ENCODE measurements at places on chromosomes 5 and 9.
A peak's percentile ranks its signal among the peaks of the same experiment; 100 is the strongest.

DNA sequence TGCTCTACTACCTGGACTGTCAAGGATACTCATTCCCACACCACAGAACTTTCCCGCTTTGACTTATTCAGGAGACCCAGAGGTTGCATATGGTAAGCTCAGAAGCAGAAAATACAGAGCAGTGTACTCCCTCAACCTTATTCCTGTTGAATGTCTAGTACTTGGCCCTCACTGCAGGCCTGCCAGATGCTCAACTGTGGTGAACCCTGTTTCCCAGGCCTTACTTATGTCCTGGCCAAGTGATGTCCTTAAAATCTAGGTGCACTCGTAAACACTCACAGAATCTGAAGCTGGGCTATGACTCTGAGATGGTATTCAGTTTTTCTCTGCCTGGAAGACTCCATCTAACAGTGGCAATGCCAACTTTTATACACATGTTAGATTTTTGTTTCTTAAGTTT lies 21.0 kb downstream of the DIAPH1 start:
- DNase-seq = no peak

DNA sequence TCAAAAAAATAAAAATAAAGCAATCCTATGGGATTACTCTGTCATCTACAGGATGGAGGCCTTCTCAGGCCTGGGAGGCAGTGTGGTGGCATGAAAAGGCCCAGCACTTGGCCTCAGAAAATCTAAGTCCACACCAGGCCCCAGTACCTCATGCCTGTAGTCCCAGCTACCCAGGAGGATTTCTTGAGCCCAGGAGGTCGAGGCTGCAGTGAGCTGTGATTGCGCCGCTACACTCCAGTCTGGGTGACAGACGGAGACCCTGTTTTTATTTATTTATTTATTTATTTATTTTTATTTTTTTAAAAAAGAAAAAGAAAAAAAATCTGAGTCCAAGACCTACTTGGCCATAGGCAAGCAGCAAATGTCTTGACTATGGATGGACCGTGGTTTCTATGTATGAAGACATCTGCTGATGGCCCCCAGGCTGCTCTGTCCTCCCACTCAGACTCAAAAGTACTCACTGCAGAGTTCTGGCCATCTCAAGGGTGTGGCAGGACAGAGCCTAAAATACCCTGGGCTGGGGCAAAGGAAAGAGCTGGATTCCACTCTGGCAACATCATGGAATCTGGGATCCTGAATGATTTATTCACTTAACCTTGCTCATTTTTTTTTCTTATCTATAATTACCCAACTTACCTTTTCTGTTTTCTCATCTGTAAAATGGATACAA lies 55.0 kb downstream of the ARHGEF37 start:
- DNase-seq = no peak

- DNase-seq = no peak
Measured at GRCh38 chr5:136420168-136420898, 55.0 kb upstream of the TRPC7 start.

DNA sequence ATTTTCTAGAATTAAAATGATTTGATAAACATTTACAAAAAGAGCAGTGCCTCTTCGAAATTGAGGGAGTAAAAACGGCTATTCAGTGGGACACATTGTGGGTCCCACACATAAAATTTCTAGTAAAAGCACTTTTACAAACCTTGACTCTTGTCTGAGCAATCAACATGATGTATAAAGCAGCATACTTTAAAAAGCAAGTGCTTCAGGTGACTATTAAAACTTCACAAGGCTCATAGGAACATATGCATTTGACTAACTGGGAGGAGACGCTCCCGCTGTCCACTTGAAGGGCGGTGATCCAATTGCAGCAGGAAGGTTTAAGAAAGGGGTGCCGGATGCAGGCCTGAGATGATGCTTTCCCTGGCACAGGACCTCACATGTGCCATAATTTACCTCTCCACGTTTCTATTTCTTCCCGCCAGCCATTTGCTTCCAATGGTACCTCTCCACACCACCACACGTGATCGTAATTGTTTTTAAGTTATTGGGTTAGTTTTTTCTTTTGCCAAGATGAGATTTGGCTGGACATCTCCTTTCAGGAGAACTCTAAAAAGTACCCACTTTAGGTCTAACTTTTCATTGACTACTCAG lies 1.8 kb downstream of the MCTP1 start:
- DNase-seq = no peak

DNA sequence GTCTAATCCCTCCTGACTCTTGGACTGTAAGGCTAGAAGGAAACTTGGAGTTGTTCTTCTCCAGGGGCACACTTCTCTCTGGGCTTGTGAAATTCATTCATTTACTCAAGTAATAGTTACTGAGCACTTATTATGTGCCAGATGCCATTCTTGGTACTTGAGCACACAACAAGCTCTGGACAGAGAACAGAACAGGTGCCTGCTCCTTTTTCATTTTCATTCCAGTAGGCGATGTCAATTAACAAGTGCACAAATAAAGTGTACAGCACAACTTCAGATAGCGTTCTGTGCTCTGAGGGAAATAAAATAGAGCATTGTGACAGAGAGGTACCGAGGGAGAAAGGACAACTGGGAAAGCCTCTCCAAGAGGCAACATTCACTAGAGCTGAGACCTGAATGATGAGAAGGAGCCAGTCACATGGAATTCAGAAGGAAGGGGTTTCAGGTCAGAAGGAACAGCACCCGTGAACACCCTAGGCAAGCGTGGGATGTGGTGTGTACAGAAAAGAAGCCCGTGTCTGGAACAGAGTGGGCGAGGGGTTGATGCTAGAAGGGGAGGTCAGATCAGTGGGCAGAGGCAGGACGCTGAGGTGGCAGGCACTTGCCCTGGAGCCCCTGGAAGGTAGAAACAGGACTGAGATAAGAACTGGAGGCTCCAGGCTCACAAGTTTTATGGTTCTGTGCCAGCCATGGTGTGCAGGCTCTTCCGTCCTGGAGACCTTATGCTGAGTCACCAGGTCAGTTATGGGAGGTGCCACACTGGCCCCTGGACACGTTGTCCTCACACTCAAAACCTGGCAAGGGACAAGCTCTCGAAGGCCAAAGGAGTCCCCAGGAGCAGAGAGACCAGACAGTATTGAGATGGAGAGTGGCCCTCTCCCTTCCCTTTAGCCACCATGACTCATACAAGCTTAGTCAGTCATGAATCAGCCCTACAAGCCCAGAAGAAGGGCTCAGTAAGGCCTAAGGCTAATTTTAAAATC lies 7.2 kb upstream of the ABLIM3 start:
- DNase-seq = no peak

DNA sequence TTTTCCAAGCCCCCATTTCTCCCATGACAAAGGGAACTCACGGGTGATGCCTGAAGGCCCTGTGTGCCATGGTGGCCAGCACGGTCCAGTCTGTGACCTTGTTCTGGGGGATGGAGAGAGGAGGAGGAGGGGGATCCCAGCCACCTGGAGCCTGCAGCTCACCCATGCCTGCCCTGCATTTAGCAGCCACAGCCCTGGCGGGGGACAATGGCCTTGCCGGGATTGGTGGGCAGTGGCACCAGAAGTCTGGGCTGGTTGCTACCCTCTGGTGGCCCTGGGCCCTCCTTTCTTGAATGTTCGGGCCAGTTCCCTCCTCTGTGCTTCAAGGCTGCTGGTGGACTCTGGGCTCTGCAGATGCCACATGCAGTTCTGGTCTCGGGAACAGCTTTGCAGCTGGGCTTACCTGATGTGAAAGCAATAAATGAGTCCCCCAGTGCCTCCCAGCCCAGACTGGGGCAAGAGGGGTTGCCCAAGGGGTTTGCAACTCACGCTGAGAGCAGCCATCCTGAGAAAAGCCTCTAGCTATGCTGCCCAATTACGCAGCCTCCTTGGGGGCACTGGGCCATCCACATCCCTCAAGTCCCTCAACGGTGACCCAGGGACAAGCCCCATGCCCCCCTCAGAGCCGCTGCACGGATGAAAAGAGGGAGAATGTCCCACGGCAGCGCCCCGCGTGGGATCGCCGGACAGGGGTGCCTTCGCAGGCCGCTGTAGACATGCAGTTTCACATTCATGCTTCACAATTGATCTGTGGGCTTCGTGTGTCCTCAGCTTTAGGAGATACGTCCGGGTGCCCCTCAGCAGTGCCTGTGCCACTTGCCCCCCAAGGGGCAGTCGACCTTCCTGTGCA lies 49.2 kb upstream of the FCN1 start:
- no peak for DNase-seq

DNA sequence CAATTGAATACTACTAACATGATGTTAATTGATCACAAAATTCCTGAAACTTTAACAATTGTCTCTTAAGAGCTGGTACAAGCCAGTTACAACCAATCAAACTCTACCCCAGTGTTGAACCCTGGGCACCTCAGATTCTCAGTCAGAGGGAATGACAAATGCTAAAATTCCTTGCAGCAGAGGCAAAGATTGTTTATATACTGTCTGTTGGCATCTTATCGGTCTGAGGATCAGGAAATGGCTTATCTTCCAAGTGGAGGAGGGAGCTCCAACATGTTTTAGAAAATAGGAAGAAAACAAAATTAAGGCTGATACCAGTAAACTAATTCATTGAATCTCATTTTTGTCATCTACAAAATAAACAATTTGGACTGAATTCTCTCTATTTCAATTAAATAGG lies 527.8 kb upstream of the ZNF608 start:
- DNase-seq = no peak

- peak; percentile 92 for DNase-seq
Measured at GRCh38 chr5:177311723-177312648, at the start of gene MXD3. Gene MXD3 (minus strand): TSS chr5:177311898. CDS start chr5:177311830, 68 bp downstream.

- no peak for DNase-seq
Measured at GRCh38 chr5:44099643-44100042, 289.6 kb downstream of the FGF10 start.

GRCh38 chr5:127840198-127840524 lies 137.0 kb downstream of the CCDC192 start:
- DNase-seq = no peak

- no peak for DNase-seq
Measured at GRCh38 chr9:113355040-113355596, 5.8 kb downstream of the BSPRY start.

DNA sequence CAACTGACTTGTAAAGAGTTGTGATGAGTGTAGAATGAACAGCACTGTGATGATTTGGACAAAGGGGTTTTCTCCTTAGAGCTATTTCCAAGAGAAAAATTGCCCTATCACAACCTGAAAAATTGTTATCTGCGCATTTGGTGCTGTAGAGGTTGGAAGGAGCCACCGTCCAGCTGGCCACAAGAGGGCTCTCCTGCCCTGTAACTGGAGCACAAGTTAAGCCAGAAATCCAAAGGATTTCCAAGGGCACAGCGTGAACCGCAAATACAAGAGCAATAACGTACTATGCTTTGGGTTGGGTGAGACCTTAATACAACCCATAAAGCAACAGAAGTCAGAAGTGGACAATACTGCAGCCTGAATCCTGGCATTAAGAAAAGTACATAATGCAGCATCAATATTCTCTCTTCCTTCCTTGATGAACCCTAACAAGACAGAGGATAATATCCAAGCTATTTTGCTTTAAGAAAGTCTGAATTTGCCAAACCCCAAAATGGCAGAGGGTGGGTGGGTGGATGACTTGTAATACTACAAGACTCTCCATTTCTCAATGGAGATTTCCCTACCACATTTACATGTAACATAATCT lies 56.8 kb upstream of the SMIM32 start:
- no peak for DNase-seq

DNA sequence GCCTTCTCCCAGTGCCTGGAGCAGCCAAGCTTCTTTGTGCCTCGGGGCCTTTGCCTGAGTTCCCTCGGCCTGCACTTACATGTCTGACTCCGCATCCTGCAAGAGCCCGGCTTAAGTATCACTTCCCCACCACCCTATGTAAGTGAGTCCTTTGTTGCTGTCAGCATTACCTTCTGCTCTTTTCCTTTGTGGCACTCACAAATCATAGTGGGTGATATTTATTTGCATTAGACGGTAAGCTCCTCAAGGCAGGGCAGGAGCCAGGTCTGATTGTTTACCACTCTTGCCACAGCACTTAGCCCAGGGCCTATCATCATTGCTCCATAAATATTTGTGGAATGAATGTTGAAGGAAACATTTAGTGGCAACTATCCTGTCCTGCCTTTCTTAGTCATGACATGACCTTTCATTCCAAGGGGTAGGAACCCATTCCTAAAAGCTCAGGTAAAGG lies 4.8 kb downstream of the GM2A start:
- DNase-seq = no peak

DNA sequence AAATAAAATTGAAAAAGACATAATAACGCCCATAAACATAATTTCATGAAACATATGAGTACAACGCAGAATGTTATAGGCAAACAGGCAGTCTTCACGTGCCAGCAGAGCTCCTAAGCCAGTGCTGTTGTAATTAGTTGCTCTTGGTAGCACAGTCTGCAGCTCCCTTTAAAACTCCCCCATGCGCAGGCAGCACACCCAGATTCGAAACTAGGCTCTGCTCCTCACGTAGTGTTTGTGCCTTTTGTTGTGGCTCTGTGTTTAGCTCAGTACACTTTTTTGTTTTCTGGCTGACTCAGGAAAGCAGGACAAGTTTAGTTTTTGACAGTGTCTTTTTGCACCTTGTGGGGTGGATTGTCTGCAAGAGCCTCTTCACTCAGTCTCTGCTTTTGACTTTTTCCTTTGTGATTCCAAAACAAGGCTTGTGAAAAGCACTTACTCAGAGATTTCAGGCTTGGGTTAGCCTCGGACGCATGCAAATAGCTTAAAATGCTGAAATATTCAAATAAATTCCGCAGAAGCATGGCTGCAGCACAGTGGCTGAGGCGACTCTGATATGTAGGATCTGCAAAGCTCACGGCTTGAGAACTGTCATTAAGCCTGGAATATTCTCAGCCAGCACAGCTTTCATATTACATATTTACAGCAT lies 113.6 kb downstream of the IRX1 start:
- no peak for DNase-seq

DNA sequence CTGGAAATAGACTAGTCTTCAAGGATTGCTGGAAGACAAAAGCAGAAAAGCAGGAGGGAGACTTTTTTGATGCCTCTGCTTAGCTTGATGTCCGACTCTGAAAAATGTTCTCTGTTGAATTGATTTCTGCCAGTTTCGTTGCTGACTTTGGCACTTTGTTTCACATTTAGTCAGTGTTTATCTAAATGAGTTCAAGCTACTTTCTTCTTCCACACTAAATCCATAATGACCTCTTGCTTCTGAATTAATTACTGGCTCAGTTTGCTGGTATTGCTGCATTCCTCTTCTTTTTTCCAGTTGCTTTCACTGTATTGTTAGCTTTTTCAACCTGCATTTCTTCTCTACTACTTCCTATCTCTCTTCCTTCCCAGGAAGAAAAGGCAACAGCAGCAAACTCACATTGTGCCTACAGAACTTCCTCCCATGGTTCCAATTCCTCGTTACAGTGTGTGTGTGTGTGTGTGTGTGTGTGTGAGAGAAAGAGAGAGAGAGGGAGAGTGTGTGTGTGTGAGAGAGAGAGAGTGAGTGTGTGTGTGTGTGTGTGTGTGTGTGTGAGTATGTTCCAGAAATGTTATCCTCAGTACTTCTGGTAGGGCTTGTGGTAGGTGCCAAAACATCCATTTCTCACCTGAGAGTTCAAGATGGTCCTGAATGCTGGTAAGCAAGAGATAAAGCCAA lies 234.8 kb downstream of the CSNK1G3 start:
- DNase-seq = no peak

DNA sequence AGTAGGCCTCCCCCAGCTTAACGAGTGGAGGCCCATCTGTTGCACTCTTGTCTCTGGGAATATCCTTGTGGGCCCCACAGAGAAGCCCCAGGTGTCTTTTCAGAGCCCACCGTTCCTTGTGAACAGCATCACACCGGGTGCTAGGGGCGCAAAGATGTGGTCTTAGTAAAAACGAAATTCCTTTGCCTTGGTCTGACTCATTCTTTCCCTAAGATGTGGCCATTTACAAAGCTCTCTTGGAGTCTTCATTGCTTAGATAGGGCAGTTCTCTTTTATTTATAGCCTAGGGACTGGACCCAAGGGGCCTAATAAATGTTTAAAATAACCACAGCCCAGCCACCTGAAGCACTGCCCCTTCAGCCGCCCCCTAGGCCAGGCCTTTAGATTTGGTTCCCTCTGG lies 52.8 kb upstream of the RPL26L1 start:
- no peak for DNase-seq

Measured in activated gamma-delta T cell treated with Interleukin-2 at 50 U/mL for 16 hours (primary cell).